Natural killer cell treated with Interleukin-12 subunit alpha and Interleukin-12 subunit beta and Interleukin-15 and Interleukin-18, amount 100 ng/mL, for 72 hours (primary cell): ENCODE measurements at places on chromosomes 2 and 18. TPM values are rescaled to one million over a fixed set of nuclear protein-coding genes. Genes with fewer than 3 reads are reported as not detected.

DNA sequence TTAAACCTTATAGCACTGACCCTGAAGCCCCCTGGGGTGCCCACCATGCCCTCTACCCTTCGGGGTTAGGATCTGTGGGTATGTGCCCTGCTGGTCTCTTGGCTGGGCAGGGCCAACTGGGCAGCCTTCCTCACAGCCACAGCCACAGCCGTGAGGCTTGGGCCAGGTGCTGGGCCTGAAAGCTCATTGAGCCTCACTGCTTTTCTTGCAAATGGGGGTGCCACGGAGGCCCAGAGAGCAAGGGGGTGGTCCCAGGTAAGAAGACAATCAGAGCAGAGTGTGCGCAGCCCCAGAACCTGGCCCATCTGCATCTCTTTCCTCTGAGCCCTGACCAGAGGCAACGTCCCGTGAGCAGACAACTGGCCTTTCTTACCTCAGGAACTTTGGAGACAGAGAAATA is 34.7 kb downstream of the KCNF1 start:
- H3K27me3 ChIP-seq, result peaks cover 15% of the 10 kb centered on the region
- H3K4me1 ChIP-seq, result no peaks in the 10 kb centered on the region
- no peak for DNase-seq
- no peak overlapping the region for H3K27ac ChIP-seq
- no peak overlapping the region for H3K4me3 ChIP-seq

Gene CYP27A1
- 0.24 TPM for total RNA-seq

DNA sequence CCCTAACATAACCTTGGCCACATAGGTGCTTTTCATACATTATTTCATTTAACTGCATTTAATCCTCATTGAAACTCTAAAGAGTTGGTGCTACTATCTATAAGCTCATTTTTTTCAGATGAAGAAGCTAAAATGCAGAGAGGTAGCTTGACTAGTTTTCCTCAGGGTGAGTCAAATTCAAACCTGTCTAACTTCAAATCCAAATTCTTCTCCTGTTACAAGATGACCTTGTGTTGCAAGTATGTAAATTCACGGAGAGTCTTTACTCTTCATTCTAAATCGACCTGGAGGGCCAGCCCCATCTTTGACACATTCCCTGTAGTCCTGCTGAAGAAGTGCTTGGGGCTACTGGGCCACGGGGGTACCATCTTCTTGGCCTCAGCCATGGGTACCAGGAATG is 8.2 kb upstream of the SETBP1 start:
- H3K27me3 ChIP-seq, result no peaks in the 10 kb centered on the region
- no peaks in the 10 kb centered on the region for H3K36me3 ChIP-seq
- no peak for DNase-seq
- peaks cover 2% of the 10 kb centered on the region for H3K4me1 ChIP-seq

Gene ALPP
- not detected for total RNA-seq

DNA sequence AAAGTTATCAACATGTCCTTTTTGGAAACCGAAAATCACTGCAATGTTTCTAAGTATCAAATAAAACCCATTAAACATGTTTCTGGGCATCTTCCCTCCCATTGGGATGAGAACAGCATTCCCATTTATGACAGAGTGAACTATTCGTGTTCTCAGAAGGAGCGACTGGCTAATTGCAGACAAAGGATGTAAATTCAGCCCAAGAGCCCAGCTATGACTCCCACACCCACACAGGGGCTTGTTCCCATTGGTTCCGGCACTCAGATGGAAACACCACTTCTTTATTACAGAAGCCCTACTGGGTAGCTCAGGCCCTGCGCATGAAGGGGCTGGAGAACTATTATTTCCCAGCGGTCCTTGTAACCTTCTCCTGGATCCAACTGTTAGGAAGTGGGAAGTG is 16.6 kb upstream of the NPAS2 start:
- H3K36me3 ChIP-seq, result no peaks in the 10 kb centered on the region
- no peaks in the 10 kb centered on the region for H3K4me1 ChIP-seq
- H3K27me3 ChIP-seq, result peaks cover 9% of the 10 kb centered on the region
- no peak overlapping the region for H3K4me3 ChIP-seq

- no peak overlapping the region for H3K27ac ChIP-seq
- H3K27me3 ChIP-seq, result no peaks in the 10 kb centered on the region
- no peak overlapping the region for H3K4me3 ChIP-seq
- no peaks in the 10 kb centered on the region for H3K36me3 ChIP-seq
- DNase-seq, result no peak
- H3K4me1 ChIP-seq, result no peaks in the 10 kb centered on the region
These were observed 393.5 kb downstream of the RAD51AP2 start for GRCh38 chr2:17124575-17125318.

Gene ARHGAP28
- not detected for total RNA-seq
